Upper lobe of left lung (tissue), 6 donors: ENCODE measurements at places on chromosomes 4 and X.

DNA sequence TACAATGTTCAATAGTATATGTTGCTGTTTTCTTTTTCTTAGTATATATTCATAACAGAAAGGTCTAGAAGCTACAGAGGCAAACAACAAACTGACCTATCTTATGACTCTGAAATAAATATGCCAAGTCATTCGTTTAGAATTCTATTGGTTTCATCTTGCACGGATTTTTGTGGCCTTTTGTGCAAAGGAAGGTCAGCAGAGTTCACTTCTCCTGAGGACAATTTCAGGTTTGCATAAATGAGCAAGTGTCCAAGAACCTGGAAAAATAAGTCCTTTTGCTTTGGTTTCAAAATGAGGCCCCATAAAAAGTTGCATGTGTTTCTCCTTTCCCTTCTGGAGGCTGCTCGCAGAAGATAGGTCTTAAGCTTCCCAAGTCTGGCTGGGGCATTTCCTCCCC lies 156.9 kb downstream of the APBB2 start:
- no peak overlapping the region for H3K4me3 ChIP-seq
- H3K36me3 ChIP-seq: no peaks in the 10 kb centered on the region
- H3K4me1 ChIP-seq: peaks cover 9% of the 10 kb centered on the region
- DNase-seq: no peak

- no peak overlapping the region for H3K4me3 ChIP-seq
- H3K36me3 ChIP-seq: no peaks in the 10 kb centered on the region
- no peaks in the 10 kb centered on the region for H3K4me1 ChIP-seq
- no peak overlapping the region for H3K27ac ChIP-seq
Measured at GRCh38 chr4:188986271-188986689, 847.0 kb downstream of the TRIML1 start.

GRCh38 chrX:148691456-148691855 lies 191.0 kb downstream of the AFF2 start:
- no peaks in the 10 kb centered on the region for H3K36me3 ChIP-seq
- H3K27me3 ChIP-seq: no peaks in the 10 kb centered on the region
- H3K27ac ChIP-seq: no peak overlapping the region
- H3K4me1 ChIP-seq: no peaks in the 10 kb centered on the region
- no peak overlapping the region for H3K4me3 ChIP-seq

GRCh38 chr4:114752391-114753165 lies 154.0 kb downstream of the UGT8 start:
- no peaks in the 10 kb centered on the region for H3K4me1 ChIP-seq
- no peaks in the 10 kb centered on the region for H3K27me3 ChIP-seq
- H3K27ac ChIP-seq: no peak overlapping the region
- H3K4me3 ChIP-seq: no peak overlapping the region
- H3K36me3 ChIP-seq: no peaks in the 10 kb centered on the region
- DNase-seq: no peak

DNA sequence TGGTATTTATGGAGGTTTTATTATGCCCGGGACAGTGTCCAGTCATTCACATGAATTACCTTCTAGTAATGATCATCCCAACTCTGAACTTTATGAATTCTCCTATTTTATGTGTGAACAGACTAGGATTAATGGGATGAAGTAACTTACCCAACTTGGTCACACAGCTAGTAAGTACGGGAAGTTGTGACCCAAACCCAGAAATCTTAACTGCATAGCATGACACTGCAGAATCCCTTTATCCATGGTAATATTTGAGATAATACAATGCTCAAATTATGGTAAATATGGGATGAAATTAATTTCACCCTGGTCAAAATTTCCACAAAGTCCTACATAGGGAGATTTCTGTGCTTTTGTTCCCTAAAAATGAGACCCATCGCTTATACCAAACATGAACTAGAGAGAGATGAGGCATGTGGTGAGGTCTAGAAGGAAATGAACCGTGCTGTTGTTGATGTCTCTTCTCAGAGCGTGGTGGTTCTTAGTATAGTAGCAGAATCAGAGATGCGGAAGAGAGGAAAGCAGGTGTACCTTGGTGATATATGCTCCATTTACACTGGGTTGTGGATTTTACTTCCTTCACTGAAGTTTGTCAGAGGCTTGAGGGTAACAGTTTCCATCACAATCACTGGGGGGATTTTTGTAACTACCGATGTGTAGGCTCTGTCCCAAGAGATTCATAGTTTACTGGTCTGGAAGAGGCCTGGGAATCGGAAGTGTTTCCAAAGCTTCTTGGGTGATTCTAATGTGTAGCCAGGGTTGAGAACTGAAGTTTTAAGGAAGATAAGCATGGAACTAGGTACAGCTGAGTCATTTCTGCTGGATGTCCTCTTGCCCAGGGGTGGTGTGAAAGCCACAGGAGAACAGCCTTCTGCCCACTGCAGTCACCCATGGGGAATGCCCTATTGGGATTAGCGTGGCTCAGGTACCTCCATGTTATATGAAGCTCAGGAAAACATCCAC lies 30.2 kb upstream of the FAM9C start:
- H3K4me1 ChIP-seq: peaks cover 8% of the 10 kb centered on the region
- DNase-seq: no peak
- no peak overlapping the region for H3K4me3 ChIP-seq
- no peaks in the 10 kb centered on the region for H3K27me3 ChIP-seq

DNA sequence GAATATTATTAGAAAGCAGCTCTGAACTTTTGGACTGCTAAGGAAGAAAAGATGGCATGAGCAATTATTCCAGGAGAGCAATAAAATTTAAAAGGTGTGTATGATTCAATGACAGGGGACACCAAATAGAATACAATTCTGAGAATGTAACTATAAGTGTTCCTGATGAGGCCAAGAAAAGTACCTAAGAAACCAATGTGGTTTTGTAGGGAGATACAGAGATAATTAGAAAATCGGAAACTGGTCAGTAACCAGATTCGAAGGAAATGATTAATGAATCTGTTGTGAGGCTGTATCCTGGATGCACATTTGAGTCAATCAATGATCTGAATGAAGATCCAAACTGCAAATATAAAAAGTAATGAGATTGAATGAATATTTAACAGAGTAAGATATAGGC lies 6.0 kb downstream of the NOA1 start:
- H3K4me3 ChIP-seq: no peak overlapping the region
- no peak for DNase-seq
- no peaks in the 10 kb centered on the region for H3K27me3 ChIP-seq
- peaks cover 18% of the 10 kb centered on the region for H3K4me1 ChIP-seq
- H3K27ac ChIP-seq: no peak overlapping the region

DNA sequence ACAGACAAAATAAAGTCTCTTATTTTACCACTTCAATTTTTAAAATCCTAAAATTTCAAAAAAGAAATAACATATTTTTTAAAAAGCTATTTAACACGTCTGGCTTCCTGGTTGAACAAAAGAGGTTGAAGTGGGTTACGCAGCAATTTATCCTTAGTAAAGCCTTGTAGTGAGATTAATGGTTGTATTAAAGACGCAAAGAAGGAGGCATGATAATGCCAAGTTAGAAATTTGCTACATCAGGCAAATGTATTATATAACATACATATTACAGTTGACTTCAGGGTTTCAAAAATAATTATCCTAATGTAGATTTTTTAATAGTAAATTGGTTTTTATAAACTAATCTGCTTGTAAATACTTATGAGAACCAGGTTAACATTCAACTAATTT lies 35.3 kb downstream of the ANKRD17 start:
- no peaks in the 10 kb centered on the region for H3K27me3 ChIP-seq
- DNase-seq: no peak
- H3K4me3 ChIP-seq: peak overlapping the region; percentile 54
- peak overlapping the region; percentile 87 for H3K27ac ChIP-seq
- H3K4me1 ChIP-seq: peaks cover 21% of the 10 kb centered on the region

GRCh38 chrX:10726647-10727046 lies 106.3 kb upstream of the MID1 start:
- H3K27ac ChIP-seq: no peak overlapping the region
- no peak for DNase-seq
- no peak overlapping the region for H3K4me3 ChIP-seq
- no peaks in the 10 kb centered on the region for H3K36me3 ChIP-seq
- no peaks in the 10 kb centered on the region for H3K27me3 ChIP-seq
- no peaks in the 10 kb centered on the region for H3K4me1 ChIP-seq
